Activated CD8-positive, alpha-beta memory T cell treated with anti-CD3 and anti-CD28 coated beads for 1 hour (primary cell): ENCODE measurements at places on chromosomes 13 and 19.

- DNase-seq, result no peak
Observed at GRCh38 chr19:41367848-41368301, 3.9 kb upstream of the B9D2 start.

DNA sequence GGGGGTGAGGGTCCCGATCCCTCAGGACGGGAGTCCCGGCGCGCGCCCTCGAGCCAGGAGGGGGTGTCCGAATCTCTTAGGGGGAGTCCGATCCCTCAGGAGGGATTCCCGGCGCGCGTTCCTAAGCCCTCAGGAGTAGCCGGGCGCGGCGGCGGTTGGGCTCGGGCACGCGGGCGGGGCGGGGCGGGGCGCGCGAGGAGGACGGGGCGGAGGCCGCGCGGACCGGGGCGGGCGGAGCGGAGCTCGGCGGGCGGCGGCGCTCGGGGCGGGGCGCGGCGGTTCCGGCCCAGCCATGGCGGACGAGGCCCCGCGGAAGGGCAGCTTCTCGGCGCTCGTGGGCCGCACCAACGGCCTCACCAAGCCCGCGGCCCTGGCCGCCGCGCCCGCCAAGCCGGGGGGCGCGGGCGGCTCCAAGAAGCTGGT is at the start of gene CUL4A:
CUL4A (plus strand) TSS at position 278 of the 423 bp plus-strand sequence; CDS start at position 293, 15 bp downstream.
- peak; percentile 28 for DNase-seq

DNA sequence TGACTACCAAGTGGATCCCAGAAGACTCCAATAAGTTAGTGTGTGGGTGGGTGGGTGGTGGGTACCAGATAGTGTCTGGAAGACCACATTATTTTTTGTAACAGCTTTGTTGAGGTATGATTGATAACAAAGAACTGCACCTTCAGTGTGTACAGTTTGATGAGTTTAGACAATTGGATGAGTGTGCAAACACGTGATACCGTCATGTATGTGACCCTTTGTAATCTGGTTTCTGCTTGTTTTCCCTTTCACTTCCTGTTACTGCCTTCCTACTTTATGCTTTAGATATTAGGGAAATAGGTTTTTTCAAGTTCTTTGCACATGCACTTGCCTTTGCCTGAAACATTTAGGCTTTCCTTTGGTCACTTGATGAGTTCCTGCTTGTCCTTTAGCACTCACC is 8.5 kb downstream of the RPL21 start:
- DNase-seq, result no peak

GRCh38 chr19:50460161-50460765 is 16.0 kb upstream of the EMC10 start:
- DNase-seq, result no peak

GRCh38 chr19:6392221-6393073 is 517 bp downstream of the GTF2F1 start:
- no peak for DNase-seq

GRCh38 chr19:53670345-53670744 is 38.5 kb downstream of the DPRX start:
- no peak for DNase-seq

GRCh38 chr13:81442904-81443303 is 1102.0 kb upstream of the SPRY2 start:
- no peak for DNase-seq

DNA sequence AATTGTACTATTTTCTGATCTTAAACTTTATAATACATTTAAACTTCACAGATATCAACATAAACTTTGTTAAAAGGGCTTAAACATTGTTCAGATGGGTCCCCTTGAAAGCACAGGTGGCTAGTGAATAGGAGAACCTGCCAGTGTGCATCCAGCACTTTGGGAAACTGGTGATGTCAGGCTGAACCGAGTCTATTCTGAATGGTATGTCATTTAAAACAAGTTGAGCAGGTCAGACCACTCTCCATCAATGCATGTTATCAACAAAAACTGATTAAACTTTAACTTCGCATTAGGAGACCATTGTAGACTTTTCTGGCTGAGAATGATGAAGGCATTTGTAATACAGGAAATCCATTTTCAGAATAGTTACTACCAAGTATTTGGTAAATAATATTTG is 50.1 kb upstream of the FREM2 start:
- DNase-seq, result no peak

DNA sequence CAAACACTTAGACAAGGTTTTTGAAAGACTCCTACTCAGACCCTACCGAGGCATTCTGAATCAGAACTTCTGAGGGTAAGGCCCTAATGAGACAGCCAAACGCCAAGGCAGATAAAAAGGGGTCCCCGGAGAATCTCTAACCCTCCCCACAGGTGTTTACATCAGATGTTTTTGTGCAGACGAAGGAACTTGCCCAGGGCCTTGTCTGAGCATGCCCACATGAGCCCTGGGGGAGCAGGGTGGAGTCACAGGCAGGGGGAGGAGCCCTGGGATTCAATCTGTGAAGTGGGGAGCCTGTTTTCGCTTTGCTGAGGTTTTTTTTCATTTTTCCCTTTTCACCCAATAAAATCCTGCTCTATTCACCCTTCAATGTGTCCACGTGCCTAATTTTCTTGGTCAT is 61.6 kb upstream of the MED4 start:
- DNase-seq, result peak; percentile 60

GRCh38 chr13:42011601-42012350 is 36.7 kb upstream of the DGKH start:
- no peak for DNase-seq

DNA sequence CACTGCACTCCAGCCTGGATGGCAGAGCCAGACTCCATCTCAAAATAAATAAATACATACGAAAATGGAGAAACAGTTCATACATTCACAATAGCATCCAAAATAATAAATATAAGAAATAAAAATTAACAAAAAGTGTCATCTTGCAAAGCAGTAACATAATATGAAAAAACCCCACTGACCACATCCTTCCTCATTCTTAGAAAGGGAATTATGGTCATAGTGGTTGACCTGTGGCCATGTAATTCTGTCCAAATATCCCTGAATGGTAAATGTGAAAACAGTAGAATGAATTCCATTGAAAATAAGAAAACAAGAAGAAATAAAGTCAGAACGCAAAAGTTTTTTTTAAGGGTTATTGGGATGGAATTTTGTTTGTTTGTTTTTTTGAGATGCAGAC is 7.0 kb upstream of the CDC42EP5 start:
- no peak for DNase-seq

DNA sequence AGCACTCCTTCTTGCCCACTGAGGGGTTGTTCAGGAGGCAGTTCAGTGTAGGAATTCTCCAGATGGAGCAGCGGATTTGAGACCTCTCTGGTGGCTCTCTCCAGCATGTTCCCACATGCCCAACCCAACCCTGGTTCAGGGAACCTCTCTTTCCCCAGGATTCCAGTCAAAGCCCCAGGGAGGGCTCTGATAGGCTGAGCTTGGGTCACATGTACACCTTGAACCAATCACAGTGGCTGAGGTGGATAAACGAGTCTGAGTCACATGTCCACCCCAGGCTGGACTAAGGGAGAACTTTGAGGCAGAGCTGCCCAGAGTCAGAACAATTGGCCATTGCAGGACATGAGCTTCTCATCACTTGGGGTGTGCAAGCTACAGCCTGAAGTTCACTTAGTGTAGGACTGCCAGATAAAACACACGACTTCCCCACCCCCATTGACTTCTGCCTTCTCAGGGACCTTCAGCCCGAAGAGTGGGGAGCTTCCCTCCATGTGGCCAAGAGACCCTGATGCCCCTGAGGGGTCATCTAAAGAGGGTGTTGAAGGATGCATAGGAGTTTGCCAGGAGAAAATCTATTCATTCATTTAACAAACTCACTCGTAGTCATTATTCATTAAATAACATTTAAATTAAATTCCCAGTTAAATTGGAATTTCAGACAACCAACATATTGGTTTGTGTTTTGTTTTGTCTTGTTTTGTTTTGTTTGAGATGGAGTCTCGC is 4.0 kb upstream of the MAST3 start:
- DNase-seq, result no peak

DNA sequence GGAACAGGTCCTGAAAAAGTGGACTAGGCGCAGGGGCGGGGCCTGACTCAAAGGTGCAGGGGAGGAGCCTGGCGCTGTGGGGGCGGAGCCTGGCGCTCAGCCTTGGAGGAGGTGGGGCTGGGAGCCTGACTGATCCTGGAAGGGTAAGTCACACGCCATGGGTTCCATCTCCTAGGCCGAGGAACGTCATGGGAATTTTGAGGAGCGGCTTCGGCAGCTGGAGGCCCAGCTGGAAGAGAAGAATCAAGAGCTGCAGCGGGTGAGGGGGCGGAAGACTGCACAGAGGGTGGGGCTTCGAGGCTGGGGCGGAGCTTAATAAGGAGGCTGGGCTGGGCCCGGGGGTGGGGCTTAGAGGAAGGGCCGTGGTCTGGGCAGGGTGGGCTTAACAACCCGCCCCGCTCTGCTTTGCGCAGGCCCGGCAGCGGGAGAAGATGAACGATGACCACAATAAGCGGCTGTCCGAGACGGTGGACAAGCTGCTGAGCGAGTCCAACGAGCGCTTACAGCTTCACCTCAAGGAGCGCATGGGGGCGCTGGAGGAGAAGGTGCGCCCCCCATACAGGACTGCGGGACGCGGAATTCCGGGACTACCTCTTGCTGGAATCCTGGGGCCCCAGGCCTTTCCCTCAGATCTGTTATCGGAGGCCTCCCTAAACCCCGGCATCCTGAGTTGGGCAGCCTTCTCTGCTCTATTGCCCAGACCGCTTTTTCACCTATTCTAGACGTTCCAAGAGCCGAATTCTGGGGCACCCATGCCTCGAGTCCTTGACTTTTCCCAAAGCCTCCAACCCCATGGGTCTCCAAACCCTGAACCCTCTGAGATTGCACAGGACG is 14.5 kb downstream of the PPFIA3 start:
- no peak for DNase-seq

- no peak for DNase-seq
Observed at GRCh38 chr19:10113964-10114650, 2.6 kb downstream of the P2RY11 start.

DNA sequence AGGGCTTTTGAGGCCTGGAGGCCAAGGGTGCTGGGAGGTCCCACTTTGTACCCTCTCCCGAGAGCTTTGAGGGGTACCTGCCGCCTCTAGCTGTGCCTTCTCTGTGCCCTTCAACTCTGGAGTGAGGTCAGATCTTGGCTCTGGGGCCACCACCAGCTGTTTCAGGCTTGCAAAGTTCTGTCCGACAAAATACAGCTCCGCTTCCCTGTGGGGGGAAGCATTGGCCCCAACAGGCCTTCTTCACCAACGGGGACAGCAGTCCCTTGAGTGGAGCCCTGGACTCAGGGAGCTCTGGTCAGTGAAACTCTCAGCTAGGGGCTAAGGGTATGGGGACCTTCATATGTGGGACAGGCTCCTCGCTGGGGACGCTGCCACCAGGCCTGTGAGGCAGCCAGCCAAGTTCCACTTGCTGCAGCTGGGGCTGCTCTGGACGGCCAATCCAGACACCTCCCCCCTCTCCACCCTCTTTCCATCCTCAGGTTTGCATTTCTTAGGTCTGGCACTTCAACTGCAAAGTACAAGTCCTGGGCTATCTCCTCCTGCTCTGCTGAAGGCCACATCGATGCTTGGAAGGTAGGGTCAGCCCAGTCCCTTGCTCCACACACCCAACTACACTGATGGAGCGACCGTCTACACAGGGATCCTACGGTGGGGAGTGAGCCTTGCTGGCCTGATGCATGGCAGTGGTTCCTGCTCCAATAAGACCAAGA is 46.8 kb downstream of the C13orf46 start:
- no peak for DNase-seq

- DNase-seq, result no peak
Observed at GRCh38 chr13:50197705-50198104, 182.5 kb downstream of the KCNRG start.

GRCh38 chr13:113562085-113562749 is 22.3 kb upstream of the TFDP1 start:
- no peak for DNase-seq

DNA sequence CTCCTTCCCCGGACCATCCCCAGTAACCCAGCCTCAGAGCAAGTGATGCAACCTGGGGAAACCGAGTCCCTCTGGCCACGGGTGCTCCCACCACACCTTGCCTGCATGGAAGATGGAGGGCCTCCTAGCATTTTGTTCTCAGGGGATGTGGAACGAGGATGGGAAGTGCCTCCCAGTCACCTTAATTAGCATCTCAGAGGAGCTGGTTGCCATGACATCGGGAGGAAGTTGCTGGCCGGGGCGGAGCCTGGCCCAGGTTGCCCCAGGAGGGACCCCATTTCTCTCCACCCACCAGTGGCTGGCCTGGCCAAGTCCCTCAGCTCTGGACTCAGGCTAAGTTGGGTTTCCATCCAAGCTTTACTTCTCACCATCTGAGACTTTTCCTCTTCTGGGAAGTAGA is 24.1 kb upstream of the PTPRS start:
- no peak for DNase-seq

GRCh38 chr19:10142701-10143375 is 23.1 kb upstream of the EIF3G start:
- DNase-seq, result peak; percentile 11

DNA sequence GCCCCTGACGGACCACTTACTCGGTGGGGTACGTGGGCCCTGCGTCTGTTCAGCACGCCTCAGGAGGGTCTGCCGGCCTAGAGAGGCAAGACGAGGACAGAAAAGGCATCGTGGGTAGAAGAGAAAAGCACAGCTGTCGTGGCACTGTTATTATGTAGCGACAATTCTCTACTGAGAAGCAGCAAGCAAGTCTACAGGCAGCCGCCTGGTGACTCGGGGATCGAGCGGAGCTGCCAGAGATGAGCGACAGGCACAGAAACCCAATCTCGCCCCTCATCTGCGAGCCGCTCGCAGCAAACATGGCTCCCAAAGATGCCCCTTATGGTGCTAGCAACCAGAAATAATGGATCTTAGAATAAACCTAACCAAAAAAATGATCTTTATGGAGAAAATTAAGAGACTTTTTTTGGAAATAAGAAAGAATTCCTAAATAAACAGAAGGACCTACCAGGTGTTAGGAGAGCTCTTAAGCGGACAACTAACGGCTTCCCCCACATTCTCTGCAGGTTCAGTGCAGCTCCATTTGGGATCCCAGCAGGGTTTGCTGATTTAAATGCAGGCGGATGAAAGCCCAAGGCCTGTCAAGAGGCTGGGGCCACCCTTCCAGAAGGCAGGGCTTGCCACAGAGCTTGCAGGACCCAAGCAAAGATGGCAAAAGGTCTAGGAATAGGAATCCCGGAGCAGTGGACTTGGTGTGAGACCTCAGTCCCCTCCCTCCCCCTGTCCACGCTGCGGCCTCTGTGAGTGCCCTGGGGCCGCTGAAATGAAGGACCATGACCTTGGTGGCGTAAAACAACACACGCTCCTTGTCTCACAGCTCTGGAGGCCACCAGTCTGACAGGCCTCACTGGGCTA is 152.6 kb downstream of the KDM4B start:
- DNase-seq, result no peak
